ENCODE measurements at places on chromosomes 1 and 21. TPM values are rescaled to one million over a fixed set of nuclear protein-coding genes. Genes with fewer than 3 reads are reported as not detected.

The CELSR2 gene
- 5.7 TPM for total RNA-seq

The COL24A1 gene
- 2.4 TPM for total RNA-seq

The CA6 gene
- not detected for total RNA-seq

The ORC1 gene
- total RNA-seq = 0.72 TPM

The SPRR3 gene
- 5.9 TPM for total RNA-seq

The PLA2G2F gene
- total RNA-seq = not detected

The HTR6 gene
- total RNA-seq = not detected

The GJA9 gene
- not detected for total RNA-seq

The CR1L gene
- total RNA-seq = not detected

The SDC3 gene
- total RNA-seq = 49.8 TPM

The GALE gene
- total RNA-seq = 25.2 TPM

The AKT3 gene
- 102 TPM for total RNA-seq

The IFFO2 gene
- 15.0 TPM for total RNA-seq

The MPL gene
- total RNA-seq = not detected

The SMPDL3B gene
- total RNA-seq = not detected

The MTMR11 gene
- total RNA-seq = 10.6 TPM

The BMP8B gene
- 2.2 TPM for total RNA-seq

The OR2G6 gene
- total RNA-seq = 0.08 TPM

The GORAB gene
- 6.7 TPM for total RNA-seq

The PRKAA2 gene
- 29.3 TPM for total RNA-seq

The SOAT1 gene
- 11.2 TPM for total RNA-seq

The GBP5 gene
- total RNA-seq = 0.27 TPM

The SELENON gene
- 82.8 TPM for total RNA-seq

The S1PR1 gene
- 73.6 TPM for total RNA-seq

The ADCY10 gene
- not detected for total RNA-seq

The OR2L3 gene
- not detected for total RNA-seq

The FAM131C gene
- total RNA-seq = not detected

The SLC35F3 gene
- total RNA-seq = 0.16 TPM

The CD160 gene
- 0.23 TPM for total RNA-seq

The PLEKHN1 gene
- total RNA-seq = not detected

The GNAT2 gene
- not detected for total RNA-seq

The LCE1D gene
- total RNA-seq = not detected

The PPIAL4G gene
- not detected for total RNA-seq

The CFAP141 gene
- total RNA-seq = not detected

The PHGDH gene
- total RNA-seq = 29.2 TPM
